Tongue (tissue), 3 donors: ENCODE measurements at places on chromosomes 1 and 21. TPM values are rescaled to one million over a fixed set of nuclear protein-coding genes. Genes with fewer than 3 reads are reported as not detected.

- DNase-seq: no peak
Measured at GRCh38 chr1:187948170-187948794, 1119.5 kb downstream of the PLA2G4A start.

DNA sequence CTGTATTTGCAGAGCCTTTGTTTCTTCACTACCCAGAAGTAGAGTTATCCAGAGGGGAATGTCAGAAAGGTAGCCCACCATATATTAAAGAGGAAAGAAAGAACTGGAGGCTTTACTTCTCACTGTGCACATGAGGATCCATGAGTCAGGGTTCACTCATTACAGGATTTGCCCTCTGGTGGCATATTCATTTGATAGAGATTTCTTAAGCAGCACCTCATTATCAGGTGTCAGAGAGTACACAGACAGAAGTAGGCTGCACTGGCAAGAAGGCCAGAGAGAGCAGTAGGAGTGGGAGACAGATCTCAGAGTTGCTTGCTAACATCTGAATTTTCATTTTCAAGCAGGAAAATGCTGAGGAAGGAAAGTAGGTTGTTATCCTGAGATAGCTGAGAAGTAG, 123.8 kb downstream of the PIK3R3 start:
- no peak for DNase-seq

DNA sequence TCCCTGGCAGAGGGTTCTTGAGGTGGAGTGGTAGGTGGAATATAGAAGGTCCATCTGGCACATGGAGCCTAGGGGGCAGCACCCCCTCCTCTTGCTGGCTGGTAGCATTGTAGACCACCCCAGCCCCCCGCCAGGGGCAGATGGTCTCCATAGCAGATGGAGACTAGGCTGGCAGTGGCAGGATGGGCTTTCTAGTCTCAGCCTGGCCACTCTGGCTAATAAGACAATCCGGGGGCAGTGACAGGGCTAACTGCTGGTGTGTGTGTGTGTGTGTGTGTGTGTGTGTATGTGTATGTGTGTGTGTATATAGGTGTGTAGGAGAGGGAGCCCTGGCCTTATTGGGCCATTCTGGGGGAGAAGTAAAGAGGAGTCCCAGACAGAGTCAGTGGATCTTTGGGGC, 16.1 kb downstream of the UTP11 start:
- DNase-seq: peak; percentile 21

Gene HRNR
- total RNA-seq: not detected

GRCh38 chr1:219882755-219883154, 45.6 kb downstream of the SLC30A10 start:
- no peak for DNase-seq

Gene PLA2G2D
- not detected for total RNA-seq
